Gastrocnemius medialis (tissue), 4 donors: ENCODE measurements at places on chromosomes 12 and 14. TPM values are rescaled to one million over a fixed set of nuclear protein-coding genes. Genes with fewer than 3 reads are reported as not detected.

The ASPG gene
- not detected for total RNA-seq

- no peak for DNase-seq
Measured at GRCh38 chr12:123888989-123889388, 83.6 kb downstream of the CCDC92 start.

The GALNT8 gene
- total RNA-seq, result not detected

GRCh38 chr12:47321436-47321835 is 241.7 kb upstream of the AMIGO2 start:
- DNase-seq, result no peak

DNA sequence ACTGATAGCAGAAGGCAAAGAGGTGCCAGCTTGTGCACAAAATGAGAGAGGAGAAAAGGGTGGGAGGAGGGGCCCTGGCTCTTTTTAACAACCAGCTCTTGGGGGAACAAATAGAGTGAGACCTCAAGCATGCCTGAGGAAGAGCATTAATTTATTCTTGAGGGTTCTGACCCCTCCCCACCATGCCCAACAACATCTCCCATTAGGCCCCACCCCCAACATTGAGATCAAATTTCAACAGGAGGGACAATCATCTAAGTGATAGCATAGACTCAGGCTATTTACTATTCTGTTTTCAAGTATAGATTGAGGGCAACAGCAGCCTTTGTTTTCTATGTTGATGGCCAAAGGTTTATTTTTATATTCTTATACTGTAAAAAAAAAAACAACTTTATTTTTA is 59.7 kb downstream of the FUT8 start:
- no peak for DNase-seq

The CD163 gene
- total RNA-seq, result 20.7 TPM

DNA sequence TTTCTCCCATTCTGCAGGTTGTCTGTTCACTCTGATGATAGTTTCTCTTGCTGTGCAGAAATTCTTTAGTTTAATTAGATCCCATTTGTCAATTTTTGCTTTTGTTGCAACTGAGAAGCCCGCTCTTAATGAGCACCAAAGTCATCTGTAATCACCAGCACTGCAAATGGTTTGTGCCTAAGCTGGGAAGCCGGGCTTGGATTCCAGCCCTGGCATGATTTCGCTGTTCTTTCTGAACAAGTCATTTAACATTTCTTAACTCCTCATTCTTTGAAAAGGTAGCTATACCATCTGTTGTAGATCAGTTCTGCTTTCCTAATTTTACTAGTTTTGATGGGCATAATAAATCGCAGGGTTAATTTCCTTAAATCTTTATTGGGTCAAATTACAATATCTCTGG is 32.1 kb downstream of the PIWIL1 start:
- no peak for DNase-seq

DNA sequence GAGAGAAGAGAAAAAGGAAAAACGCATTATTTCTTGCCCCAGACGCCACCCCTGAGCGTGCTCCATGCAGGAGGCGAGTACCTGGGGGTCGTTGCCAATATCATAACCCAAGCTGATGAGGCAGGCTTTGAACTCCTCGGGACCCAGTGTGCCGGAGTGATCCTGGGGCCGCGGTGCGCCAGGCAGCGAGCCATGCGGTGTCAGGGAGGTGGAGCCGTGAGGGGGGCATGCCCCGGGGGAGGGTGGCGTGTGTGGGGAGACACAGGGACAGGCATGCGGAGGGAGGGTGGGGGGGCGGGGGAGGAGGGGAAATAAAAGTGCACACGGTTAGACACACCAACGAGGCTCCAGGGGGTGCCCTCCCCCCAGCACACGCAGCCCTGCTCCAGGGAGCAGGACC is 86.0 kb upstream of the ZFP36L1 start:
- DNase-seq, result no peak

DNA sequence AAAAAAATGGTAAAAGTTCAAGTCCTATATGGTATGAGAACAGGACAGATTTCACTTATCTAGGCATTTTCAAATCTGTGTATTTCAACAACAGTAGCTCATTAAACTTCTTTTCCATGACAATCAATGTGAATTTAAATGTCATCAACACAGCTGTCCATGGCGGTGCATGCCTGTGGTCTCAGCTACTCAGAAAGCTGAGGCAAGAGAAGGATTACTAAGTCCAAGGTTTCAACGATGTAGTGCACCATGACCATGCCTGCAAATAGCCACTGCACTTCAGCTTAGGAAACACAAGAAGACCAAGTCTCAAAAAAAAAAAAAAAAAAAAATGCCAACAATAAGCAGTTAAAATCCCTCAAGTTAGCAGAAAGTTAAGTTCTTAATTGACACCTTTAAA is 214.6 kb downstream of the C12orf50 start:
- DNase-seq, result no peak

DNA sequence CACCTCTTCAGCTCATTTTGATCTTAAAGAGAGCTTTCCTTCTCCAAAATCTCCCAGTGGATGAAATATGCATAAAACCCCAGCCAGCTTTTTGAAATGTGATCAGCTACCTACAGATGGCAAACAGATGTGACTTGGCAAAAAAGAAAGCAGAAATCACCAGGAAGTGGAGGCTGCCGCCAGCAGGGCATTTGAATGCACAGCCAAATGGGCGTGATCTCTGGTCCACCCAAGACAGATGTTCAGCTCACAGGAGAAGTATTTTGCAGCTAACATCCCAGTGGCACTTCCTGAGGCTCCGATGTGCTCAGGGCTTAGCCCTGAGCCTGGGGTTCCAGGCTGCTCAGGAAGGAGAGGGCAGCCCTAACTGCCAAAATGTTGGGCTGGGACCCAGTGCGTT is 78.3 kb downstream of the LGMN start:
- no peak for DNase-seq

DNA sequence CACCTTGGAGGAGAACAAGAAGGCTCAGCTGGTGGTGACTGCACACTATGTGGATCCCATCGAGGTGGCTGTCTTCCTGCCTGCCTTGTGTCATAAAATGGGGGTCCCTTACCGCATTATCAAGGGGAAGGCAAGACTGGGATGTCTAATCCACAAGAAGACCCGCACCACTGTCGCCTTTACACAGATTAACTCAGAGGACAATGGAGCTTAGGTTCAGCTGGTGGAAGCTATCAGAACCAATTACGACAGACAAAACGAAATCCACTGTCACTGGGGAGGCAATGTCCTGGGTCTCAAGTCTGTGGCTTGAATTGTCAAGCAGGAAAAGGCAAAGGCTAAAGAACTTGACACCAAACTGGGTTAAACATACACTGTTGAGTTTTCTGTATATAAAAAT is 12.6 kb downstream of the TRAPPC6B start:
- no peak for DNase-seq

DNA sequence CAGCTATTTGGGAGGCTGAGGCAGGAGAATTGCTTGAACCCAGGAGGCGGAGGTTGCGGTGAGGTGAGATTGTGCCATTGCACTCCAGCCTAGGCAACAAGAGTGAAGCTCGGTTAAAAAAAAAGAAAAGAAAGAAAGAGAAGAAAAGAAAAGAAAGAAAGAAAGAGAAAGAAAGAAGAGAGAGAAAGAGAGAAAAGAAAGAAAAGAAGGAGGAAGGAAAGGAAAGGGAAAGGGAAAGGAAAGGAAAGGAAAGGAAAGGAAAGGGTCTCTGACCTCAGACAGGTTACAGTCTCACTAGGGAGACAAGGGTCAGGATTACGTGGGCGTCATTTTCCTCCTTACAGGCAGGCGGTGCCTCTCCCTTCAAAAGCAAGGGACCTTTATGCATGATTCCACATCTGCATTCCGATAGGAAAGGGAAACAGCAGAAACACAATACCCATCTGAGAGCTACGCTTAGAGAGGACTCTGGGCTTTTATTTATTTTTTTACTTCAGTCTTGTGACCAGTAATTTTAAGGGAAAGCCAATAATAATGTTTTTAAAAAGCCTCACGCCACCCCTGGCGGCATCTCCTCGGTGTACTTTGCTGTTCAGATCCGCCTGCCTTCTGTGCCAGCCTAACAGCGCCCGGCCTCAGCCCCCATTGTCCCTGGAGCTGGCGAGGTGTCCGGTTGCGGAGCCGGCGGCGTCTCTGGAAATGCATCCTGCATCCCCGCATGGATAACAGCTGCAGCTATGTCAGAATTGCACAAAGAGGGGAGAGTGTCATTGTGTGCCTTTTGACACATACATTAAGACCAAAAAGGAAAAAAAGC is 945 bp upstream of the HIP1R start:
- no peak for DNase-seq

The M6PR gene
- total RNA-seq, result 67.1 TPM

- DNase-seq, result no peak
Measured at GRCh38 chr14:28777471-28778137, 11.0 kb downstream of the FOXG1 start.

DNA sequence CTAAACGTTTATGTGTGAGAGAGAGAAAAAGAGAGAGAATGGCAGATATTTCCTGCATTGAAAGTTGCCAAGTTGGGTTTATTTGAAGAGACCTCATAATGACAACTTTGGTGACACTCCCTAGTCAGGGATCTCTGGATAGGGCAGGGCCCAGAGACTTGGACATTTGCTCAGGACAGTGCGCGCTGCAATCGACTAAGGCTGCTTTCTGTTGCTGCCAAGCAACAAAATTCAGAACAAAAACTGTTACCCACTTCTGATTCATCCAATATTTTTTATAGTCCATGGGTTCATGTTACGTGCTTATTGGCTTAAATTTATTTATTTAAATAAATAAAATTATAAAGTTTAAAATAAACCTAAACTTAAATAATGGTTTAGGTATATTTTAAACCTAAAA is 34.2 kb downstream of the PTGER2 start:
- DNase-seq, result no peak

DNA sequence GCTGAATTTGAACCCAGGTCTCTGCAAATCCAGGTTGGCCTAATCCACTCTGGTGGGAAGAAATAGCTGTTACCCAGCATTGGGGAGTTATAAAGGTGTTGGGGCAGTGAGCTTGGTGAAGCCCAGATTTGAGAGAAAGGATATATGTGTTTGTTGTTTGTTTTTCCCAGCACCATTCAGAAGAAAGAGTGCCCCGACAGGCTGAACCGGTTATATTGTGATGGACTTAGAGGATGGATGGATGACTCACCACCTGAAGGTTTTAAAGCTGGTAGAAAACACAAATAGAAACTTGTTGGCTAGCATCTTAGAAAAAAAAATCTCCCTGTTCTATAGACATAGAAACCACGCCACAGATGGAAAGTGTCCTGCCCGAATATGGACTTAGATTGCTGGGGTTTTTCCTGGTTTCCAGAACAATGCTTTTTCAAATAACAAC is 404.6 kb downstream of the MED13L start:
- no peak for DNase-seq

The ABCD2 gene
- 0.20 TPM for total RNA-seq

DNA sequence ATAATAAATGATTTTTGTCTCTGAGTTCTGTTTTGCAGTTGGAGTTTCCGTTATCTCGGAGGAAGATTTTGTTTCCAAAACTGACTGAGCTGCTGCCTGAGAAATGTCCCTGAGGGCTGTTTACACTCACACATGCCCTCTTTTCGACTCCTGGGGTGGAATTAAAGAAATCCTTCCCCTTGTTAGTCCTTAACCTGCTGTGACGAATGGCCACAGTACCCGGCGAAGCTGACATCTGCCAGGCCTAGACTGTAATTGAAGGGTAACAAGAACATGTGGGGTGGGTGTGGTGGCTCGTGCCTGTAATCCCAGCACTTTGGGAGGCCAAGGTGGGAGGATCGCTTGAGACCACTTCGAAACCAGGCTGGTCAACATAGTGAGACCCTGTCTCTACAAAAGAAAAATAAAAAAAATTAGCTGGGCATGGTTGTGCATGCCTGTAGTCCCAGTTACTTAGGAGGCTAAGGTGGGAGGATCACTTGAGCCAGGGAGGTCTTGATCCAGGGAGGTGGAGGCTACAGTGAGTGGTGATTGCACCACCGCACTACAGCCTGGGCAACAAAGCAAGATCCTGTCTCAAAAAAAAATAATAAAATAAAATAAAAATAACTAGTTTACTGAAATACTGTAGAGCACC is 8.4 kb downstream of the OASL start:
- no peak for DNase-seq

GRCh38 chr14:46840944-46841720 is 189.6 kb upstream of the RPL10L start:
- DNase-seq, result no peak
